ENCODE measurements at places on chromosomes 11 and 22.

GRCh38 chr11:72583616-72584292 lies 90.5 kb downstream of the PDE2A start:
- no peak for DNase-seq

GRCh38 chr11:105227363-105227762 lies 87.8 kb upstream of the CARD18 start:
- DNase-seq: no peak

- peak; percentile 14 for DNase-seq
Observed at GRCh38 chr22:29503811-29504372, 23.9 kb downstream of the NEFH start.

GRCh38 chr11:74689666-74690065 lies 41.6 kb downstream of the CHRDL2 start:
- DNase-seq: no peak

DNA sequence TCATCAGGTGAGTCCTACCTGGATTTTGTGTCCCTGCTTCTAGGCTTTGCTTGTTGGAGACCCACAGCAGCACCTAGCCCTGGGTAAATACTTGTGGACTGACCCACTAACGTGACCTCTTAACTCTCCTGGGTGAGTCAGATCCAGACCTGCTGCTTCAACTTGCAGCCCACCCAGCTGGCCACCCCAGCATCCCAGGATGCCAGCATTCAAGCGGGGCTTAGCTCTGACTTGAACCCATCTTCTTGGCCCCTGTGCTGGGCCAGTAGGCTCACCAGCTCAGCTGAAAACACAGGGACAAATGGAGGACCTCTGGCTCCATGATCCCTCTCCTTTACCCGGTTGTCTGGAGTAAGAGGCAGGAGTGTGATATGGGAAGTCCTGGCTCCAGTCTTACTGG lies 33.5 kb downstream of the PARVG start:
- no peak for DNase-seq

- DNase-seq: no peak
Observed at GRCh38 chr22:41683616-41684015, 5.1 kb downstream of the SNU13 start.

GRCh38 chr11:67315325-67315909 lies 12.1 kb downstream of the SSH3 start:
- DNase-seq: no peak

DNA sequence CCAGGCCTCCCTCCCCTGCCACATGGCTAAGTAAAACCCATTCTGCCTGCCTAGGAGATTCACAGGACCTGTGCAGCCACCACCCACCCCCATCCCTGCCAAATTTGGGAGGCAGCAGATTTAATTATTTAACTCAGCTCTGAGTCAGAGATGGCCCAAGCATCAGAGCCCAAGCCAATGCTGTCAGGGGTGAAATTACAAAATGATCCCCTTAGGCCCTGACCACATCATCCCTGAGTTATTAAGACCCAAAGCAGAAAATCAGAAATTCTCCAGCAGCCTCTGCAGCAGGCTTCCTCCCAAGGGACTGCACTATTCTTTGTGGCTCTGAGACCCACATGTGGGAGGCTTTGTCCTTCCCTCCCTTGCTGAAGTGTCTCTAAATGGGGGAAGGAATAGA lies 52.8 kb upstream of the RRAS2 start:
- no peak for DNase-seq

- DNase-seq: no peak
Observed at GRCh38 chr11:120801801-120802689, 221.9 kb upstream of the TBCEL start.

DNA sequence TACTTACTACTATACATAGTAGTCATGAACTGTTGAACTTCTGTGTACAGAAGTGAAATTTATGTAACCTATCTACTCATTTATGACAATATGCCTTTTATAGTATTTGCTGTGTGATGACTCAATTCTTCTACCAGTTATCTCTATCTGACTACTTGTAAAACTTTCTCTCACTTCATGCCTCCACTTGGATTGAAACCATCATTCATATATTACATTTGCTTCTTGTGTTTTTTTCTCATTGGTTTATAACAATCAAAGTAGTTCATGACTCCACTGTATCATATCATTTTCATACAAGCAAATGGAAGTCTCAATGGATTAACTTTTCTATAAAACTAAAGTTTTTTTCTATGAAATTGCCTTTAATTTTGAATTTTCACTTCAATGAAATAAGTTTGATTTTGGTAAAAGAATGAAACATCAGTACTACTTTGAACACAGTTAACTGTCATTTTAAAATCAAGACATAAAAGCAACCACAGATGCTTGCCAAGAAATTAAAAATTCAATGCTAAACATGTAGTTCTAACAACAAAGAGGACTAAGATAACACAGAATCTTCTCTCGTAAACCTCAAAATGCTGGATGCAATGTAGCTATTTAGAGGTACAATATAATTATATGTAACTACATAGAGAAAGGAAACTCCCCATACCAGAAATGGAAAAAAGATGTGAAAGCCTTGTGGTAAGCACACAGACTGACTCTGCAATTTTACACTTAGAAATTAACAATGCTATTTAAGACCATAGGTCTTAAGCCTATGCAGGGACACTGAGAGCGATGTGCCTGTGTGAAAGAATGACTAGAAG lies 27.6 kb upstream of the EXPH5 start:
- no peak for DNase-seq

GRCh38 chr22:49755631-49756001 lies 72.1 kb downstream of the BRD1 start:
- DNase-seq: no peak

DNA sequence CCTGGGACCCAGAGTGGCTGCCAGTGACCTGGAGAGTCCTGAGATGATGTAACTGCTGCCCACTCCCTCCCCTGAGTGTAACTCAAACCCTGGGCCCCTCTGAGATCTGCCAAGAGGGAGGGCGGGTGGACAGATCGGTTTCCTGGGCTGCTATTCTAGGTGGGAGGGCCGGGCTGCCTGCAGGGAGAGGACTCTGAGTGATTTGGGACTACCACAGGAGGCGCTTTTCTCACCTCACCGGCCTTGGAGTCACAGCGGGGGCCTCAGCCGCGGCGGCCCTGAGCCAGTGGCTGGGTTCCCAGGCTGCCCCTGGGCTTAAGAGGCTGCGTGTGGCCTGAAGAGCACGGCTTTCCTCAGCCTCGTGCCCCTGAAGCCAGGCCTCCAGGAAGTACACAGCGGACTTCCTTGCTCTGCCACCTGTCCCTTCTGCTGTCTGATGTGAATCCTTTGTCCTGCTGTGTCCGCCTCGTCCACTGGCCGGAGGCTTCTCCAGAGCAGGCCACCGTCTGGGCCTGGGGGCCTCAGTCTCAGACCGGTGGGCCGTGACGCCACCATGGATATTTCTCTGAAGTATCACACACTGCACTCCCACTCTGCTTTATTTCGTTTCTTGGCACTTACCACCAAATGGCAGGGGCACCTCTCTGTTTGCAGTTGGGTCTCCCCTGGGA lies 11.5 kb downstream of the RELT start:
- DNase-seq: no peak

GRCh38 chr11:117584056-117584830 lies 212.8 kb downstream of the DSCAML1 start:
- no peak for DNase-seq

DNA sequence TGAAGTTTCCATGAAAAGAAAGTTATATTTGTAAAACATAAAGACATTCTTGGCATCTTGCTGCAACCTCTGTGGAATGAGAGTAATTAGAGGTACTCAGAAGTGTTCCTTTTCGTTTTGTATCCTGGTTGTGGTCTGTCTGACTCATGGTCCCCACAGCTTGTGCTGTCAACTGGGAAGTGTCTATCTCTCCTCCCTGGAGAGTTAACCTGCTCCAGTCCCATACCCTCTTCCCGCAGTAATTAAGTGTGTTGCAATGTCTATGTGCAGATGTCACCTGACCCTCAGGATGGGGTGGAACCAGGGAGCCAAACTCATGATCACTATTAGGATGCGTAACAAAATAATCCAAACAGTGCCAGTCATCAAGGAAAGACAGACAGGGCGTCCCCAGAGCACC lies 23.0 kb upstream of the ZDHHC13 start:
- no peak for DNase-seq

- no peak for DNase-seq
Observed at GRCh38 chr11:45051621-45052020, 94.8 kb upstream of the PRDM11 start.

DNA sequence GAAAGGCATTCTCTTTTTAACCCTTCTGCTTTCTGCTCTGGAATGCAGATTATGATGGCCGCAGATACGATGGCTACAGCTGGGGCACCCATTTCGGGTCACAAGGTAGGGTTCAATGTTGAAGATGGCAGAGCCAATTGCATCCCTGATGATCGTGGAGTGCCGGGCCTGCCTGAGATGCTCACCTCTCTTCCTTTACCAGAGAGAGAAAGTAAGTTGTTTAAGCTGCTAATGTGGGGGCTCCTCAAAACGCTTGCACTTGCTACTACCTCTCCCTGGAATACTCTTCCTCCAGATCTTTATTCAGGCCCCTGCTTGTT lies 50.8 kb upstream of the PRDM11 start:
- no peak for DNase-seq

- no peak for DNase-seq
Observed at GRCh38 chr22:31393893-31394292, 5.5 kb upstream of the DRG1 start.

DNA sequence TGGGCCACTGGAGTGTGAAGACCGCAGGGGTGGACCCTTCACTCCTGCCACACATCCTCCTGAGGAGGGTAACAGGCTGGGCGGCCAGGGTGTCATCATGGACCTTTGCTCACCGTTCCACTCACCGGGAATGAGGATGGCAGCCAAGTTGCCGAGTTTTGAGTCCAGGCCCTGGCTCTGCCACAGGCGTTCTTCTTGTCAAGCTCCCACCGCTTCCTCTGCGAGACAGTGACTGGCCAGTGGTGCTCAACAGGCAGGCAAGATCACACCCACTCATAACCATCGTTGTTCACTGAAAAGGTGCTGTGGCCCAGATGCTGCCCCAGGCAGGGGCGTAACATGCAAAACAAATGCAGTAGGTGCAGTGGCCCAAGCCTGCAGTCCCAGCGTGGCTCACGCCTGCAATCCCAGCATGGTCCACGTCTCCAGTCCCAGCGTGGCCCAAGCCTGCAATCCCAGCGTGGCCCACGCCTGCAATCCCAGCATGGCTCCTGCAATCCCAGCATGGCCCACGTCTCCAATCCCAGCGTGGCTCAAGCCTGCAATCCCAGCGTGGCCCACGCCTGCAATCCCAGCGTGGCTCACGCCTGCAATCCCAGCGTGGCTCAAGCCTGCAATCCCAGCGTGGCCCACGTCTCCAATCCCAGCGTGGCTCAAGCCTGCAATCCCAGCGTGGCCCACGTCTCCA lies 5.0 kb upstream of the PANX2 start:
- no peak for DNase-seq

GRCh38 chr11:95147364-95147905 lies 57.8 kb downstream of the ENDOD1 start:
- DNase-seq: no peak

DNA sequence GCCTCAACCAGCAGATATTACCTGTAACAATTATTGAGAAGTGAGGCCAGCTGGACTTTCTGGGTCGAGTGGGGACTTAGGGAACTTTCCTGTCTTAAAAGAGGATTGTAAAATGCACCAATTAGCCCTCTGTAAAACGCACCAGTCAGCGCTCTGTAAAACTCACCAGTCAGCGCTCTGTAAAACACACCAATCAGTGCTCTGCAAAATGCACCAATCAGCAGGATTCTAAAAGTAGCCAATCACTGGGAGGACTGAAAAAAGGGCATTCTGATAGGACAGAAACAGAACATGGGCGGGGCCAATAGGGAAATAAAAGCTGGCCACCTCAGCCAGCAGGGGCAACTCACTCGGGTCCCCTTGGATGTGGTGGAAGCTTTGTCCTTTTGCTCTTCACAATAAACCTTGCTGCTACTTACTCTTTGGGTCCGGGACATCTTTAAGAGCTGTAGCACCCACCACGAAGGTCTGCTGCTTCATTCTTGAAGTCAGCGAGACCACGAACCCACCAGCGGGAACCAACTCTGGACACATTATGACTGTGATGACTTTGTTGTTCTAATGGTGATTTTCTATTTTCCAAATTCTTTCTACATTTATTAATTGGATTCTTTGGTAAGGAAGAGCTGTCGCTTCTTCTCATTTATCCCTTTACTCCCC lies 40.2 kb upstream of the FGF3 start:
- no peak for DNase-seq

DNA sequence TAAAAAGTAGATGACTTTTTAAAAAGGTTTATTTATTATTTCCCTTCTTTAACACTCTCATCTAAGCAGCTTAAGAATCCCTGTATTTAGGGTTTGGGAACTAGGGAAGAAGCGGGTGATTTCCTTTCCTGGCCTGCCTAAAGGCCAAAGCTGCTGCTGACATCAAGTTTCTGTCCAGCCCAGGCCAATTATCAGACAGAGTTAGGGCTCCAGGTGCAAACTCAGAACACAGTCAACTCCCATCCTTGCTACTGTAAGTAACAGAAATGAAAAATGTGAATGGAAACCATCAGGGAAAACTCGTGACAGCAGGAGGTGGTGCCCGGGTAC lies 108.9 kb downstream of the CCDC81 start:
- DNase-seq: no peak

GRCh38 chr11:17353821-17354600 lies 2.4 kb downstream of the NCR3LG1 start:
- DNase-seq: no peak

DNA sequence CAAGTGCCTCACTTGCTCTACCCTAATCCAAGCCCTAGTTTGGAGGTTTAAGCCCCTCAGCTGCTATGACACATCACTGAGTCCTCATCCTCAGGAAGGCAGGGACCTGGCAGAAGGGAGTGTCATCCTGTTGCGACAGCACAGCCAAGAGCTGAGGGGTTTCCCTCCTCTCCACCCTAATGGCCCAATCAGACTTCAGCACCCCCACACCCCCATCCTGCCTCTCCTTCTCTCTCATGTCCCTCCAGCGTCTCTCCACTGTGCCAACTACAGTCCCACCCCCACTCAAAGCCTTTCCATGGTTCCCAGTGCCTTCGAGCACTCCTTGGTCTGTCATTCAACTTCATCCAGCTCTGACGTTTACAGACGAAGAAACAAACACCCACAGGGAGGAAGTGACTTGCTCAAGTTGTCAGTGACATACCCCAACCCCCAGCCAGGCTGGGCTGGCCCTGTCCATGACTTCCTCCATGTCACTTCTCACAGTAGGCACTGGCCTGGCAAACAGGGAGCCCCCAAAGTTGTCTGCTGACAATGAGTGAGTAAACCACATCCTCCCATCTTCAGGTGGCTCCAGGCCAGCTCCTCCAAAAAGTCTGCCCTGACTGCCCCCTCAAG lies 15.6 kb downstream of the ARAP1 start:
- DNase-seq: no peak

Data from NCI-H524 treated with DMSO at 0.1 percent for 48 hours (cell line).